HFF-Myc (cell line): ENCODE measurements at places on chromosomes 3 and 15.

DNA sequence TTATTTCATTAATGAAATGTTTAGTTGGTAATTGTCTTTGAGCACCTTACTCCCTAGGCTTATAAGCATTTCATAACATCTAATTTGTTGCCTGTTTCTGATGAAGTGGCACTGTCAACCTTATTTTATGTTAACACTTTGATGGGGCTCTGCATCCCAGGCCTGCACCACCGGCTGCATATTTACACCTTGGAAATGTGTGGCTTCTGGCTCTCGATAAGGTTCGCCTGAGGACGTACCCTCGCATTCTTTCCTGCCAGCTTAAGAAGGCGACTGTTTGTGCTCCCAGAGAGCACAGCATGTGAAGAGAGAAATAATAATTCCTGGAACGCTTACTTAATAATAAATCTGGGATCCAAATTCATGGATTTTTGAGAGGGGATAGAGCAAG, 763.3 kb upstream of the CFAP20DC start:
- no peak for DNase-seq

DNA sequence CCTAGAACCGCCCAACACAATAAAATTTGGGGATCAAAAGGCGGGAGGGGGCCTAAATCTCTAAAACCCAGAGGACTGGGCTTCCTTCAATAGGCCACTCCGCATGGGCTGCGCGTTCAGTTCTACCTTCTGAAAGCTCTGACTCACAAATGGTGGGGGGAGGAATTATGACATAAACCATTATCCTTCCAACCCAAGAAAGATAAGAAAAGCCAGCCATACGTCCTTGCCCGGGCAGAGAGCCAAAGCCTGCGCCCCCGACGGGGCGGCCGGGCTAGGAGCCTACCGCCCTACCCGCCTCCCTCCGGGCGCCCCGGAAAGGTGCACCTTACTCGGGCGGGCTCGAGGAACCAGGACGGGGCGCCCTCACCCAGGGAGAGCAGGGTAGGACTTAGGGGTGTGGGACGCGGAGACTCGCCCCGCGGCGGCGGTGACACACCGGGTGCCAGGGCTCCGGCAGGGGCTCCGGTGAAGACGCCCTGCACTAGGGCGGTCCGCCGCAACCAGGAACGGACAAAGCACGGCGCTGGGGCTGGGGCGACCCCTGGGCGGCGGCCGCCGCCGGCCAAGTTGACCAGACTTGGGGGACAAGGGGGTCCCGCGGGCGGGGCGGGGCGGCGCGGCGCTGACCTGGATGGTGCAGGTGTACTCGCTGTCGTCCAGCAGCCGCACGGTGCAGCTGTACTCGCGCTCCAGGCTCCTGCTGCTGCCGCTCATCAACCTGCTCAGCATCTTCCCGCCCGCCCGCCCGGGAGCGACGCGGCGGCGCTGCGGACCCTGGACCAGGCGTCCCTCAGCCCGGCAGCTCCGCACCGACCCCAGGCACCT, 534 bp downstream of the FRMD5 start:
- DNase-seq = no peak

DNA sequence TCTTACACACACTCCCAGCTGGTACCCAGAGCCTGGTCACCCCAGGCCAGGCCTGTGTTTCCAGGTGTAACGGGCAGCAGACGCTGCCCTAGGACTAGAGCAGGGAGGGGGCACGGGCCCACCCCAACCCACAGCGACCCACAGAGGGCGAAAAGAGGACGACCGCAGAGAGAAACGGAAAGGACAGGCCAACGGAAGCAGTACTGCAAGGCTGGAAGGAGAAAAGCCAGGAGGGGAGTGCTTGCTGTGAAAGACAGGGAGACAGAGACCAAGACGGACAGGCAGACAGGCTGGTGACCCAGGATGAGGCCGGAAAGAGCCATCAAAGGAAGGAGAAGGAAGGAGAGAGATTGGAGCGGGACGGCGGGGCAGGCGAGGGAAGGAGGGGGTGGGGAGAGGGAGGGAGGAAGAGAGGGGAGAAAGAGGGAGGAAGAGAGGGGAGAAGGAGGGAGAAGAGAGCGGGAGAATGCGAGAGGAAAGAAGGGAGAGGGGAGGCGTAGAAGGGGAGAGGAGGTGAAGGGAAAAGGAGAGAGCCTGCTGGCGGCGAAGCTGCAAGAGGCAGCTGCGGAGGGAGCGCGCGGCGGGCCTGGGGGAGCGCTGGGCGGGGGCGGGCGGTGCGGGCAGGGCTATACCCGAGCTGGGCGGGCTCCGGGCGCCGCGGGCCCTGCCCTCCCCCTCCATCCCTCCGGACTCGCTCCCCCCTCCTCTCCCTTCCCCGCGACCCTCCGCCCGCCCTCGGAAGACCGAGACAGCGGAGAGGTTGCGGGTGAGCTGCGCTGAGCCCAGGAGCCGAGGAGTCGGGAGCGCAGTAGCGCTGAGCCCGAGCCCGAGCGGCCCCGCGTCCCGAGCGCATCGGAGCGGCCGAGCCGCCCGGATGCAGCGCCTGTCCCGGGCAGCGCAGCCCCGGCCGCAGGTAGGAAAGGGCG, at the start of gene SLC6A1:
Gene SLC6A1, plus strand, starts transcription at position 732 of the 926 bp plus-strand sequence. CDS start 24,464 bp downstream, outside the sequence.
- no peak for DNase-seq

- no peak for DNase-seq
Measured at GRCh38 chr3:160678292-160678842, 1.4 kb downstream of the ARL14 start.

- DNase-seq = peak; percentile 38
Measured at GRCh38 chr15:64681424-64682024, 93.9 kb downstream of the RBPMS2 start.

DNA sequence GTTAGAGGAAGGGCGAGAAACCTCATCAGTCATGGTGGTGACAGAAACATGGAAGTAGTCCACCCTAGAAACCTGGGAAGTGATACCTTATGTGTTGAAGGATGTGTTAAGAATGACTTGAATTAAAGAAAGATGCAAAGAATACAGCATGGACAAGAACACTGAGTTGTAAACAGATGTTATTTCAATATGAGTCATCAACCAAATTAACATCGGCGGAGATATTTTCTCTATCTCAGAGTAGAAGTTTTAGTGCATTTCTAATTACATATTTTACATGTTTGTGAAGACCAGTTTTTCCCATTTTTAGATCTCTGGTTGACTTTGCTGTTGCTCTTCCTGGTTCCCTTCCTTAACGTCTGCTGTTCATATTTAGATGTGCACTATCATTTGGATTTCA, 268.8 kb upstream of the TBL1XR1 start:
- no peak for DNase-seq

- no peak for DNase-seq
Measured at GRCh38 chr3:28637742-28638141, 289.1 kb upstream of the AZI2 start.

- no peak for DNase-seq
Measured at GRCh38 chr15:31511707-31512310, 185.2 kb downstream of the KLF13 start.

- DNase-seq = no peak
Measured at GRCh38 chr3:121796970-121797369, 37.9 kb downstream of the IQCB1 start.

DNA sequence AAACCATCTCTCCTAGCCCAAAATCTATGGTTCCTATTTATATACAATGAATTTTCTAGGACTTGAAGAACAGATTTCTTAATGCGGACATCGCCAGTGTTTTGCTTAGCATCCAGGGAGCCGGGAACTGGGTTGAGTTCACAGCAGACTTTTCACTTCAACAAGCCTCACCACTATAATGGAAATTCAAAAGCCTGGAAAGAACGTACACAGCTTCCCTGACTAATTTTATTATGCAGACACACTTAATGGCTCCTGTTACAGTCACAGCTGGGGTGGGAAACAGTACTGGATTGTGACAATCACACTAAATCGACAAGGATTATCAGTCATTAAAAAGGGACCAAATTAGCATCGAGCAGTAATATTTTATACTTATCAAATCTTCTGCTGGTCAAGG, 129.2 kb upstream of the BNIP2 start:
- DNase-seq = no peak

GRCh38 chr3:132399054-132399929, 18.0 kb upstream of the DNAJC13 start:
- DNase-seq = no peak

GRCh38 chr3:179949869-179950268, 86.9 kb downstream of the PEX5L start:
- no peak for DNase-seq

GRCh38 chr3:8653800-8654408, 9.3 kb upstream of the SSUH2 start:
- DNase-seq = no peak

GRCh38 chr3:196235452-196236122, 19.3 kb downstream of the SLC51A start:
- DNase-seq = no peak

DNA sequence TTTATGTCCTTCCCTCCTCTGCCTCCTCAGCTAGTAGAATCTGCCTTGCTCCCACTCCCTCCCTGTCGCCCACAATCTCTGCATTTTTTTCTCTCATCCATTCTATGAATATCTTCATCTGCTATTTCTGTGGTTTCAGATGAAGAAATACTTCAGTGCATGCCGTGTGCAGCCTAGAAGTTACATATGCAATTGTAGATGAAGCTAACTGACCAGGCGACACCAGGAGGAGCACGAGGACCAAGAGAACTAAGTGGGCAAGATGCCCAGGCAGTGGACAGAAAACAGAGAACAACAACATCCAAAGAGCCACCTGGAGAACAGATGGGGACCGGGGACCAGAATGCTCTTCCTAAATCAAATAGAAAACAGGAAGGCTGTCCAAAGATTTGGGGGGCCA, 121.4 kb upstream of the ATP11B start:
- DNase-seq = peak; percentile 43

DNA sequence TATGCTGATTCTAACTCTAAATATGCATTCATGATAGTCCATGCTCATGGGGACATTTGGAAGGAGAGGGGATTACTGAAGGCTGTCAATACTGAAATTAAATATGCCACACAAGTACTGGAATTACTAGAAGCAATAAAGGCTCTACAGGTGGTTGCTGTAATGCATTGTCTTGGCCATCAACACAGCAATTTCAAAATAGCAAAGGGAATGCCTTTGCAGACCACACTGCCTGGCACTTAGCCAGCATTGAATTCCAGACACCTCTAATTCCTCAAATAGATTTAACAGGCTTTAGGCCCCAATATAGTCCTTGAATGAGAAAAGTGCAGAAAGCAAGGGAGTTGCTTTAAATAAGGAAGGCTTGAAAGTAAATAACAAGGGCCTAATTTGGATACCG, 115.8 kb upstream of the PLCL2 start:
- DNase-seq = no peak

DNA sequence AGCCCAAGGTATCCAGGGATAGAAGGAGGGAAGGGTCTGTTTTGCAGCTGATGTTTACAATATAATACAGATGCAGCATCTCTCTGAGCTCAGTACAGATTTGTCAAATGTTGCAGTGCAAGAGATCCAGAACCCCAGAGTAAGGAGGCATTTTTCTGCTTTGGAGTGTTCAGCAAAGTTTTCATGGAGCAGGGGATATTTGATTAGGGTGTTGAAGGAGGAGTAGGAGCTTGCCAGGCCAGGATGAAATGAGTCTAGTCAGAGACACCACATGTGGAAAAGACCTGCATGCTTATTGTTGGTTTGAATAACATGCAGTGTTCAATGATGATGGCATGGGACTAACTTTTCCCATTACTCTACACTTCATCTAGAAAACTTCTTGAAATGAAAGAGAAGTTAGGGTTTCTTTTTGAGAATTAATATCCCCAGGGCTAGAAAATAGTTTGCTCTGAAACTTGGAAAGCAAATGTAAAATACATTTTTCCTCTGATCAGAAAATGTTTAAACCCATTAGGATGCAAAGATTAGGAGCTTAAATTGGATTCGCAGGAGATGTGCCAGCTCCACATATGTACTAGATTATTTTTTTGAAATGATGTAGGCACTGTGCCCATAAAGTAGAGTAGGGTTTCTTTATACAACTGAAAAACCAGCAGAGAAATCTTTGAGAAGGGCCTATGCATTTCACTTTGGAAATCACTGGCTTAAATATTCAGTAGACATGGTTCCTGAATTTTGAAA, 243.8 kb downstream of the CACNA2D3 start:
- no peak for DNase-seq

- DNase-seq = no peak
Measured at GRCh38 chr3:1183320-1184048, 90.7 kb downstream of the CNTN6 start.

- peak; percentile 36 for DNase-seq
Measured at GRCh38 chr15:68526269-68526668, 52.5 kb upstream of the CORO2B start.

- no peak for DNase-seq
Measured at GRCh38 chr3:41318520-41318919, 119.2 kb downstream of the CTNNB1 start.

DNA sequence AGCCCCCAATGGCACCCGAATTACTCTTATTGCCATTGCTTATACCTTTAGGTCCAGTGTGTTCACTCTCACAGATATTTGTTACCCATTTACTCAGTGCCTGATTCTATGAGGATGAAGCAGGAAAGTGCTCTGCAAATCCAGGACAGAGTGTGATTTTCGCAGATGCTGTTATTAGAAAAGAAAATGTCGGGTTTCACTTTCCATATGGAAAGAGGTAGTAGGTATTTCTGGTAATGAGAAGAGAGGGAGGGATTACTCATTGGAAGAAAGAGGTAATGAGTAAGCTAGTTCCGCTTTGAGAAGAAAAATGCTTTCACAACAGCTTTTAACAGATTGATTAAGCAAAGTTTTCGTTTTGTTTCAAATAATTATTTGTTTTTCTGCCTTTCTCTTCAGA, 336.3 kb upstream of the CFAP20DC start:
- no peak for DNase-seq

GRCh38 chr3:15331606-15332404, 581 bp downstream of the SH3BP5 start:
- DNase-seq = no peak

GRCh38 chr15:39230205-39230907, 350.5 kb upstream of the THBS1 start:
- DNase-seq = peak; percentile 47

GRCh38 chr15:66599536-66600239, 33.9 kb upstream of the LCTL start:
- no peak for DNase-seq

DNA sequence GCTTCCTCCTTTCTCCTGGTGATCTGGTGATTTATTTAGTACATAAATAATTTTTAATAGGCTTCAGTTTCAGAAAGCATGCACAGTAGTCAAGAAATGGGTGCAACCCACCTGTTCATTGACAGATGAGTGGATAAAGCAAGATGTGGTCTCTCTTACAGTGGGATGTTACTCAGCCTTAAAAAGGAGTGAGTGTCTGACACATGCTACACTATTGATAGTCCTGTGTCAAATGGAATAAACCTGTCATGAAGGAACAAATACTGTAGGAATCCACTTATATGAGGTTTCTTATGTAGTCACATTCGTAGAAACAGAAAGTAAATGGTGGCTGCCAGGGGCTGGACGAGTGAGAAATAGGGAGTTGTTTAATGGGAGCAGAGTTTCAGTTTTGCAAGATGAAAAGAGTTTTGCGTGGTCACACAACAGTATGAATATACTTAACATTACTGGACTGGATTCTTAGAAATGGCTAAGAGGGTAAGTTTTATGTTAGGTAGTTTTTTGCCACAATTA, 56.0 kb upstream of the PPARG start:
- DNase-seq = no peak

- no peak for DNase-seq
Measured at GRCh38 chr3:72517921-72518424, 330.3 kb downstream of the SHQ1 start.
